ENCODE measurements at places on chromosomes 3 and 15.
A peak's percentile ranks its signal among the peaks of the same experiment; 100 is the strongest.

DNA sequence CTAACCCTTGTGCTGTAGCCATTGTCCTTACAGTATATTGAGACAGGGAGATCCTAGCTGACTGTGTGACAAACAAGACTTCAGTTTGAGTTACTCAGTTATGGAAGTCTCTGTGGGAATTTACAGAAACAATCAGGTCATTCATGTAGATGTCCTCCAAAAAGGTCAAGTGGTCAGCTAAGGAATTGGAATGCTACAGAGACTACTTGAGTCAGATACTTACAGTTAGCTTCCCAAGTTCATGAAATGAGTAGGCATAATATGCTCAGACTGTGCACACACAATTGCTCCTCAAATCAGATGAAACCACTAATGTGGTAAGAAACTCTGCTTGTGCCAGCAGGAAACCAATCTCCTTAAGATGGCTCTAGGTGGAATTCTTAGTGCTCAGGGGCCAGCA lies 985.7 kb downstream of the NSUN3 start:
- no peak for DNase-seq

DNA sequence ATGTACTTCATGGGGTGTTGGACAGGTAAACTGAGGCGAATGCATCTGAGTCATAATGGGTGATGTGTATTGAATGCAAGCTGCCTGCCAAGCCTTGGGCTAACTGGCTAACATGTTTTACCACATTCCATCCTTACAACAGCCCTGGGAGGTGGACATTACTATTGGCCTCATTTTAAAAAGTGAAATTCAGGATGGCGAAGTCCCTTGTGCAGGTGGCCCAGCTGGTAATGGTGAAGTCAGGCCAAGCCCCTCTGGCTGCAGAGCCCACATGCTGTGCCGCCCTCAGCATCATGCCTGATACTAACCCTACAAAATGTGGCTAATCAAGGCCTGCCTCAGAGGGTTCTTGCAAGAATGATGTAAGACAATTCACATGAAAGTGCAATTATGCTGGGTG lies 60.0 kb upstream of the CHD2 start:
- no peak for DNase-seq

- no peak for DNase-seq
Observed at GRCh38 chr3:55782807-55783206, 295.7 kb upstream of the WNT5A start.

DNA sequence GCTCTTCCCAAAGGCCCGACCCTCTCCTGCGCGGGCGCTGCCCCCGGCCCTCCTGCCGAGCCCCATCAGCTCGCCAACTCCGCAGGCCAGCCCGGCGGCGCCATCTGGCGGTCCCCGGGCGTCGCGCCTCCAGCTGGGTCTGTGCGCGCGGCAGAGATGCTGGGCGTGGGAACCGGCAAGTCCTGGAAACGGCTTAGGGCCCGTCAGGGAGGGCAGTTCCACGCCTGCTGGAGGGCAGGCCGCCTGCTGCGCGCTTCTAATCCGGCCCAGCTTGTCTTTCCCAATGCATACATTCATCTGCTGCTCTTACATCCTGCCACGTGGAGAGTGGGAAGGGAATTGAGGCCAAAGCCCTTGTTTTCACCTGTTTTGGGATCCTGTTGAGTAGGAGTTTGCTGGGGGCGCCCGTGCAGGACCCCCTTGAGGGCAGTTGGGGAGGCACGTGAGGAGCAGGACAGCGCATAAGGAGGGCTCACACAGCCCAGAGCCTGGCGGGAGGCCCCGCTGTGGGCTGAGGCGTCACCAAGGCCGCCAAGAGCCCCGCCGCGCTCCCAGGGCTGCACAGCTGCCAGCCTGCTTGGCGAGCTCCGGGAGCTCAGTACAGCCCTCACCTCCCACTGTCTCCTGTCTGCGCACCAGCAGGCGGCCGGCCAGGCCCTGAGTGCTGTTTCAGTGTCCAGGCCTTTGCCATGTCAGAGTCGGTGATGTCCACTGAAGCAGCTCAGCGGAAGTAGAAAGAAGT lies 165.6 kb downstream of the NSMCE3 start:
- peak; percentile 68 for DNase-seq

DNA sequence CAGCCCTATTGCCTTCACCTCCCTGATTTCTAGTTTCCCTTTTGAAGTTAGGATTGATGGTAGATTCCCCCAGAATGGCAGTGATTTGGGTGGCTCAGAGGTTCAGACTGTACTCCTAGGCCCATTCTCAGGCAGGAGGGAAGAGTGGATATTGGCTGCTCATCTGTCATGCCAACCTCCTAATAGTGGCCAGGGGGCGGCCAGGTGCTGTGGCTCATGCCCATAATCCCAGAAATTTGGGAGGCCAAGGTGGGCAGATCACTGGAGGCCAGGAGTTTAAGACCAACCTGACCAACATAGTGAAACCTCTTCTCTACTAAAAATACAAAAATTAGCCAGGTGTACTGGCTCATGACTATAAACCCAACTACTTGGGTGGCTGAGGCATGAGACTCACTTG lies 11.3 kb downstream of the RRP9 start:
- DNase-seq, result no peak

All from GM12892 (cell line).